IMR-90 (cell line): ENCODE measurements at places on chromosomes 16 and 17. TPM values are rescaled to one million over a fixed set of nuclear protein-coding genes. Genes with fewer than 3 reads are reported as not detected.

The TBC1D3B gene
- not detected in 2 replicates for total RNA-seq

The DBNDD1 gene
- 3.1 and 3.4 TPM in 2 replicates for total RNA-seq

The ODAD4 gene
- 0.54 and 0.56 TPM in 2 replicates for total RNA-seq

The CD300LB gene
- not detected in 2 replicates for total RNA-seq

The KRT23 gene
- 0.28 and 0.36 TPM in 2 replicates for total RNA-seq

The TMED6 gene
- total RNA-seq, result not detected in 2 replicates

GRCh38 chr17:74604200-74604599, 12.1 kb upstream of the CD300LD start:
- DNase-seq, result no peak

GRCh38 chr16:55471448-55472097, 7.4 kb upstream of the MMP2 start:
- DNase-seq, result peak; percentile 92

DNA sequence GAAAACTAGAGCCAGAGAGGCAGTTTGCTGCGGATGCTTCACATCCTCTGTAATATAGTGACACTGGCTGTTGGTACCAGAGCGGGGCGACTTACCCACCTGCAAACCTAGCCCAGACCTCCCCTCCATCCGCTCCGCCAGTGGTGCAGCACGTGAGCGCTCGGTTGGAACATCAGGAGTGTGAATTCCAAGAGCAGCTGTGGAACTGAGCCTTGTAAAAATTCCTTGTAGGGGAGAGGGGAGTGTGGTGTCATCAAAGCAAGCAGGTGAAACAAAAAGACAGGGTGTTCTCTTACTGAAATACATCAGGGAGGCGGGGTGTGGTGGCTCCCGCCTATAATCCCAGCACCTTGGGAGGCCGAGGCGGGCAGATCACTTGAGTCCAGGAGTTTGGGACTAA, 51.3 kb downstream of the CCDC42 start:
- DNase-seq, result no peak

- DNase-seq, result no peak
These were observed 234.5 kb downstream of the C16orf78 start for GRCh38 chr16:49608098-49608497.

DNA sequence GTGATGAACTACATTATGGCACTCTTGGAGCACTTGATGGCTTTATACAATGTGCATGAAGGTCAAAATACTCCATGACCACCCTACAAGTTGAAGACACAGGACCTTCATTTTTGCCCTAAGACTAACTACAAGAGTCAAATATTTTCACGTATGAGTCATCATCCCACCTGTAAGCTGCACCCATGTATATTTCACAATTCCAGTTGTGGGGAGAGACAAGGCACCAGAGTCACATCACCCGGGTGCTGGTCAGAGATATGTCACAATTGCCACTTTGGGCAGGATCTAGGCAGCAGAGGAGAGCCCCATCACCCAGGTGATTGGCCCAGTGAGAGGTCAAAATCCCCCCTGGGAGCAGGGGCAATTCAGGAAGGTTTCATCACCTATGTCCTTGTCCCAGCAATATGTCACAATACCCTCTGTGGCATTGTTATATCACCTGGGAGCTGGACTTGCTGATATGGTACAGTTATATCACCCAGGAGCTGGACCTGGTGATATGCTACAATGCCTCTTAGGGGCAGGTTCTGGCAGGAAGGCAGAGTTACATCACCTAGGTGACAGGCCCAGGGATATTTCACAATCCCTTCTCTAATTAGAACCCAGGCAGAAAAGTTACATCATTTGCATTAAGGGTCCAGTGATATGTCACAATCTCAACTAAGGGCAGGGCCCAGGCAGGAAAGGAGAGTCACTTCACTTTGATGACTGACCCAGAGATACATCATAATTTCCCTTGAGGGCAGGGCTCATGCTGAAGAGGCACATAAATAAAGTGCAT, 1839.2 kb downstream of the TP53TG3F start:
- no peak for DNase-seq

DNA sequence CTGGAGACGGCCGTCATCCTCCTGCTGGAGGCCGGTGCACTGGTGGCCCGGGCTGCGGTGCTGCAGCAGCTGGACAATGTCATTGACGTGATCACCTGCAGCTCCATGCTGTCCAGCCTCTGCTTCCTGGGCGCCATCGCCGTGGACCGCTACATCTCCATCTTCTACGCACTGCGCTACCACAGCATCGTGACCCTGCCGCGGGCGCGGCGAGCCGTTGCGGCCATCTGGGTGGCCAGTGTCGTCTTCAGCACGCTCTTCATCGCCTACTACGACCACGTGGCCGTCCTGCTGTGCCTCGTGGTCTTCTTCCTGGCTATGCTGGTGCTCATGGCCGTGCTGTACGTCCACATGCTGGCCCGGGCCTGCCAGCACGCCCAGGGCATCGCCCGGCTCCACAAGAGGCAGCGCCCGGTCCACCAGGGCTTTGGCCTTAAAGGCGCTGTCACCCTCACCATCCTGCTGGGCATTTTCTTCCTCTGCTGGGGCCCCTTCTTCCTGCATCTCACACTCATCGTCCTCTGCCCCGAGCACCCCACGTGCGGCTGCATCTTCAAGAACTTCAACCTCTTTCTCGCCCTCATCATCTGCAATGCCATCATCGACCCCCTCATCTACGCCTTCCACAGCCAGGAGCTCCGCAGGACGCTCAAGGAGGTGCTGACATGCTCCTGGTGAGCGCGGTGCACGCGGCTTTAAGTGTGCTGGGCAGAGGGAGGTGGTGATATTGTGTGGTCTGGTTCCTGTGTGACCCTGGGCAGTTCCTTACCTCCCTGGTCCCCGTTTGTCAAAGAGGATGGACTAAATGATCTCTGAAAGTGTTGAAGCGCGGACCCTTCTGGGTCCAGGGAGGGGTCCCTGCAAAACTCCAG, 1.1 kb downstream of the MC1R start:
- no peak for DNase-seq

DNA sequence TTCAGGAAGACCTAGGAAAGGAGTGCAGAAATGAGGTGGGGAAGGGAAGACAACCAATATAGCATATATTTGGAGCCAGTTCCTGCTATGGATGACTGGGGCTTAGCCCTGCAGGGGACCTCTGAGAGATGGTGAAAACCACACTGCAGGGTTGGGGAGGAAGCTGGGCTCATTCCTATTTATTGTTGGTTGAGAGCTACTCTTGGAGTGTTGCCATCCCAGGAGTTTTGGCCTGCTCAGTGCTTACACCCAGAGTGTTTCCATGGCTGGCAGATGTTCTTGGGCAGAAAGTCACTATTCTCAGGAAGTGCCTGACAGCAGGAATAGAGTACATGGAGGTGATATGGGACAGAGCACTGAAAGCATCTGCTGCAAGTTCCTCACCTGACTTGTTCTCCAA, 145.8 kb downstream of the SPACA3 start:
- no peak for DNase-seq

DNA sequence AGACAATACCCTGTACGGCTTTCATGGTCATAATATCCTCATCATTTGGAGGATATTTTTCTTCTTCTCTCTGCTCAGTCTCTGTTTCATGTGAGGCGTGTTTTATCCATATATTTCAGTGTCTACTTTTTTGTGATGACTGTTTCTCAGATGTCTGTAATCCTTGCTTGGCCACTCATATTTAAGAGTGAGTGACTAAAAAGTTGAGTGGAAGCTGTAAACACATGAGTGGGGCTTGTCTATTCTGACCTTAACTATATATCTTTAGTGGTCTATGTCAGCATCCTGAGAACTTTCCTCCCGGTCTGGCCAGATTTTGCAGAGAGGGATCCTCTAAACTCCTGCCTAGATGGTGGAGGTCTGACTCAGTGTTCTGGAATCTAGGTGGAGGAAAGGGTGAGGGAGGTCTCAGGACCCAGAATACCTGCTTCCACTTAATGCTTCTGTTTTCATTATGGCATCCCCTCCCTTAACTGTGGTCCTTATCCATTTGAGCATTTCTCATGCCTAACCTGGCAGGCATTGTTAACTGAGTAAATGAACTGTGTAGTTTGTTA, 6.0 kb downstream of the DDX19B start:
- no peak for DNase-seq

GRCh38 chr16:80300456-80300855, 240.3 kb upstream of the DYNLRB2 start:
- no peak for DNase-seq
